SW 1271 (cell line): ENCODE measurements at places on chromosomes 3 and 15.

- DNase-seq = no peak
Measured at GRCh38 chr15:50463423-50464358, 39.5 kb downstream of the USP8 start.

- no peak for DNase-seq
Measured at GRCh38 chr15:63347074-63347857, 34.4 kb downstream of the CA12 start.

DNA sequence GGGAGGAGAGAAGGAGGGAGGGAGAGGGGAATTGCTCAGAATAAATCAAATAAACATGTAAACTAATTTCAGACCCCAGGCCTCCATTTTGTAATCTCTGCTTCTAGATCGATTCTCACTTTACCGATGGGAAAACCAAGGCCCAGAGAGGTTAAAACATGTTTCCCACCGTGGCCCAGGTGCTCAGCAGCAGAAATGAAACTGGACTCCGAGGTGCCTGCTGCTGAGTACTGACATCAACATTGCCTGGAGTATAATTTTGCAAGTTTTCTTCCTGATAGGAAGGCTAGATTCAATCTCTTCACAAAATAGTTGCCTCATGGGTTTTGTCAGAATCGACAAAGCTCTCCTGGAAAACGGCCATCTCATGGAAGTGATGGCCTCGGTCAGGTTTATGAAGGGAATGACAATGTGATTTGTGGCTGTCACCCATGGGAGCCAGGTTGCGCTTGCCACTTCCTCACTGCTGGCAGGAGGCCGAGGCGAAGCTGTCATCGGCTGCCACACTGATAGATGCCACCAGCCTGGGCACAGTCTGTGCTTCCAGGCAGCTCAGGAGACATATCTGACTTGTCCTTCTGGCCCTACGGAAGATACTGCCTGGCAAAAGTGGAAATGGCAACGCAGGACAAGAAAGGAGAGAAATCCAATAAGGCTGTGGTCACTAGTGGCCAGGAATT is 133.1 kb upstream of the LRRN1 start:
- DNase-seq = no peak

GRCh38 chr3:139380575-139380974 is 8.9 kb downstream of the COPB2 start:
- DNase-seq = no peak

- no peak for DNase-seq
Measured at GRCh38 chr3:39176025-39176714, 16.2 kb downstream of the XIRP1 start.

DNA sequence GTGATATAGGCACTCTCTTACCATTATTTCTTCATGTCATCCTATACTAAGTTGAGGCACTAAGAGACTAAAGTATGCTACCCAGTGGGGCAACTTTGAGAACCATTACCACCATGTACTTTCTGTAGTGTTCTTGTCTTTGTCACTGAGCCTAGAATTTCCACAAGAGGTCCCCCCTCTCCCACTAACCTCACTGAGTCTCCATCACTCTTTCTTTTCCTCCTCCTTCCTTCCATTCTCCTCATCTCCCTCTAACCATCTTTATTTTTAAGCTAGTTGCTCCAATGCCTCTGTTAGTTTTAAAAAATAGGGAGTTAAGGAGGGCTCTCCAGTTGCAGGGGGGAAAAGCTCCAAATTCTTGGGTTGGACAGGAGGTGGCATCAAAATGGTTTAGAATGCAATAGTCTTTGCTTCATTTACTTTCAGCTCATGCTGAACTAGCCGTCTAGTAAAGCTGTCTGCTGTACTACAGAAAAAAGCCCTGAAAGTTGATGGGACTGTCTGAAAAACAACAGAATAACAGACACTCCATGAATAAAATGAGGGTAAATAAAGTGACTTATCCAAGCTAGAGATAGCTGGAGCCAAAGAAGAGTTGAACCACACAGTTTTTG is 85.1 kb upstream of the MYRIP start:
- DNase-seq = no peak

- no peak for DNase-seq
Measured at GRCh38 chr3:11145888-11146287, 8.4 kb upstream of the HRH1 start.

- peak; percentile 60 for DNase-seq
Measured at GRCh38 chr3:116059421-116060096, 385.7 kb downstream of the LSAMP start.

GRCh38 chr3:1587426-1587825 is 494.6 kb downstream of the CNTN6 start:
- no peak for DNase-seq

- no peak for DNase-seq
Measured at GRCh38 chr3:58334013-58334321, 1.3 kb downstream of the PXK start.

GRCh38 chr3:191982481-191982880 is 521.5 kb downstream of the PYDC2 start:
- DNase-seq = no peak

GRCh38 chr3:2166552-2166951 is 67.9 kb downstream of the CNTN4 start:
- DNase-seq = no peak

- DNase-seq = no peak
Measured at GRCh38 chr15:25778161-25778560, 85.0 kb downstream of the ATP10A start.

- no peak for DNase-seq
Measured at GRCh38 chr3:48299746-48300712, 33.4 kb downstream of the SPINK8 start.

GRCh38 chr3:14685179-14685578 is 10.2 kb downstream of the C3orf20 start:
- DNase-seq = no peak

- DNase-seq = no peak
Measured at GRCh38 chr3:123766193-123767008, 117.7 kb downstream of the MYLK start.

DNA sequence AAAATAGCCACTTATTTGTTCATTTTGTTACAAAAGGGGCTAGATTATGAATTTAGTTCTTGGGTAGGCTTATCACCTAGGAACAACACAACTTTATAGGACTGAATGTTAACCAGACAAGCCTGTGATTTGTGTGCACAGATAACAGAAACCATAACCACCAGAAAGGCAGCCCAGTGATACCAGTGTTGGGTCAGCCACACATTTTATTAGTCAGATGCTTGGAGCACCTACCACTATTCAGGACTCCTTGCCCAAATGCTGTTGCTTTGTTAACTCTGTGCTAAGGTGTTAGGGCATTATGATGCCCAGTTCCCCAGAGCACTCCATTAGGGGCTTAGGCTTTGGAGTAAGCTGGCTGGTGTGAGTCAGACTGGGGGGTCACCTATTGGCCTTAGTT is 22.5 kb downstream of the PLCL2 start:
- DNase-seq = no peak

DNA sequence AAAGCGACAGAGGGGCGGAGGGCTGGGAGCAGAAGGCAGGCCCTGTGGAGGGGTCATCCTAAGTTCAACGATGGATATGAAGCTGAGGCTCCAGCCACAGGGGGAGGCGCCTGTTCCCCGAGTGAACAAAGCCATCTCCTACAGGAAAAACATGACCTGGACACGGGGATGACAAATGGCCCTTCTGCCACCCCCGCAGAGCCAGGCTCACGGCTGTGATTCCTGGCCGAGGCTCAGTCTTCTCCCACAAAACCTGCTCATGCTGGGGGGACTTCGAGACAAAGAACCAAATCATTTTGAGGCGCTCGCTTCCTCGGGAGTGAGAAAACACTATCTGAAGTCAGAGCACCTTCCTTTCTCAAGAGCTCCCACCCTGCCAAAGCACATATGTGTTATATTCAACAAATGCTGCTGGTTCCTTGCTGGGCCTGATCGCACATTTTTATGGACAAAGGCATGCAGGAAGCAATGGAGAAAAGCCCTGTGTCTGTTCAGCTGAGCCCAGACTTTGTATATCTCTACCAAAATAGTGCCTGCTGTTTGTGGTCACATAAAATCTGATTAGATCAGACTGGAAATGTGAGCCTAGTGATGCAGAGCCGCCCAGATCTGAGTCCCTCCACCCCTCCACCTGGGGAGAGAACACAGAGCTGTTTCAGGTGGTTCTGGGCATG is 5.6 kb downstream of the RBP1 start:
- no peak for DNase-seq

DNA sequence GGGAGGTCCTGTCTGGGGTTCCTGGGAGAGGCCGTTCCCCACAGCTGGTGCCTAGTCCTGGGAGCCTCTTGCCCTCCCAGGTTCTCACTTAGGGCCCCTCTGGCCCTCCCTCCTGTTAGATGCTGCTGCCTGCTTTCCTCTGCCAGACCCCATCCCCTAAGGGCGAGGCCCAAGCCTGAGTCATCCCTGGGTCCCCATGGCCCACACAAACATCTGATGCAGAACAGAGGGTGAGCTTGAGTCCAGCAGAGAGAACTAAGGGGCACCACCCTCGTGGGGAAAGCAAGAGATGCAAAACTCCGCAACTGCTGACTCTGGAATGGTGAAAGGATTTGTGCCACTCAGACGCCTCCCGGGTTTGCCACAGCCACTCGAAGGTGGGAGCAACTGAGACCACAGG is 58.8 kb upstream of the TRPM1 start:
- DNase-seq = no peak

- DNase-seq = no peak
Measured at GRCh38 chr3:123623346-123623880, 38.6 kb upstream of the HACD2 start.

DNA sequence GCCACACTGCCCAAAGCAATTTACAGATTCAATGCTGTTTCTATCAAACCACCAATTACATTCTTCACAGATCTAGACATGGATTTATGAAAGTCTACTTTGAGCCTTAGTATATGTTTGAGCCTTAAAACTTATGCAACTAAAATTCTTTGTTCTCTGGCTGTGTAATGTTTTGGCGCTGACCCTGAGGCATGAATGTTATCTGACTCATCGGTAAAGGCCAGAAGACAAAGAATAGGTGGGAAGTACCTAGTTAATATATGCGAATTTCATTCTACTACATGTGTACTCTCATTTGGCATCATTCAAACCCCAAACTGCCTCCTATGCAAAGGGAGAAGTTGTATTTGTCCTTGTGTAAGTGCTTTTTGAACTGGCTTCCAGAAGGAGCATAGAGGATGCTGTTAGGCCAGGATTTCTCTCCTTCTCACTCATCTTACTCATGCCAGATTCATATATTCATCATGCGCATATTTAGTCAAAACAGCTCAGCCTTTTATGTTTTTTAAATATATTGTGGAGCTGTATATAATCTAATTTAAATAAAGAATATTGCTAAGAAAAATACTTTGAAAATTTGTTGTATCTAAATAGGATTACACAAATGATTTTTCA is 204.2 kb downstream of the NFKBIZ start:
- DNase-seq = no peak

GRCh38 chr3:13380971-13381370 is 39.2 kb downstream of the NUP210 start:
- DNase-seq = no peak

GRCh38 chr3:31253782-31254181 is 278.9 kb upstream of the STT3B start:
- DNase-seq = no peak

DNA sequence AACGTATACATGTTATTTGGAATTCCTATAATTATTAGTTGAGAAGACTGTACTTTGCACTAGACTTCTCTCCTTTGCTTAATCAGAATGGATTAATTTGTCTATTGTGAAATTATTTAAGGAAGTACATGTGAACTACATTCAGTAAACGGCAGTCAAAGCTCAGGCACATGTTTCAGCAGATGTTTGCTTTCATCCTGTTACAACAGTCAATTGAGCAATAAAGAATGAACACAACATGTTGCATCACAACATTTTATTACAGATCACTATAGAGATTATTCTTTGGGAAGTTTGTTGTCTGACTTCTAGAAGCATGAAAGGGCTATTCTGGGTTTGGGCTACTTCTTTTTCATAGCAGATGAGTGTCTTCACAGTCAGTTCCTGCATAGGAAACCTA is 39.2 kb downstream of the RAB27A start:
- DNase-seq = no peak

DNA sequence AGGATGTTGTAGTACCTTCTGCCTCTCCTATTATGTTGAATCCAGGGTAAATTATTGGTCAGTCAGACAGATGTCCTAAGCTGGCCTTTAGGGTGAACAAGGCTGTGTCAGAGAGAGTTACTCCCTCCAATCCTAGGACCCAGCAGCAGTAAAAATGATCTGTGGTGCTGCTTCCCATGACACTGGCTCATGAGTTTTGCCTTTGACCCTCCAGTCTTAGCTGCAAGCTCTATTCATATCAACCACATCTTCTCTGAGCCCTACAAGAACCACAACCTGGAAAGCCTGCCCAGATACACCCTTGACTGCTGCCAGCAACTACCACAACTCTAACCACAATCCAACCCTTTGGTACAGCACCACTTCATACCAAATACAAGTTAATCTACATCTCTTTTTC is 27.2 kb upstream of the PHLDB2 start:
- DNase-seq = no peak
